ENCODE measurements at places on chromosomes 2 and 18. TPM values are rescaled to one million over a fixed set of nuclear protein-coding genes. Genes with fewer than 3 reads are reported as not detected.

Gene RAB6C
- total RNA-seq = not detected

Gene POTEE
- 0.18 TPM for total RNA-seq

Gene RNF138
- total RNA-seq = 78.3 TPM

Gene AP1S3
- total RNA-seq = 2.5 TPM
